ENCODE measurements at places on chromosomes 3 and 15.

DNA sequence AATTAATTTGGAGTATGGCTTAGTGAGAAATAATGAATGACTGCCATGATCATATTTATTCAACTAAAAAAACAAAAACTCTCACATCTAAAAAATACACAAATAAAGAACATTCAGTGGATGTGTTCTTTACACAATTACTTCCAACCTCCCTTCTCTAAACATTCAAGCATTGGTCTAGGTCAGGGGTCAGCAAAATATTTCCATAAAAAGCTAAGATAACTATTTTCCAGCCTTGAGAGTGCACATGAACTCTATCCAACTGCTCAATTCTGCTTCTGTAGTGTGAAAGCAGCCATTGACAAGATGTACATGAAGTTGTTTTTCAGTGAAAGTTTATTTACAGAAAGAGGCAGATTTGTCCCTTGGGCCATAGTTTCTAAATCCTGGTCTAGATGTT is 406.3 kb downstream of the MAGI1 start:
- no peak for DNase-seq

- no peak for DNase-seq
These were observed 1520.6 kb upstream of the CADM2 start for GRCh38 chr3:83438188-83438587.

DNA sequence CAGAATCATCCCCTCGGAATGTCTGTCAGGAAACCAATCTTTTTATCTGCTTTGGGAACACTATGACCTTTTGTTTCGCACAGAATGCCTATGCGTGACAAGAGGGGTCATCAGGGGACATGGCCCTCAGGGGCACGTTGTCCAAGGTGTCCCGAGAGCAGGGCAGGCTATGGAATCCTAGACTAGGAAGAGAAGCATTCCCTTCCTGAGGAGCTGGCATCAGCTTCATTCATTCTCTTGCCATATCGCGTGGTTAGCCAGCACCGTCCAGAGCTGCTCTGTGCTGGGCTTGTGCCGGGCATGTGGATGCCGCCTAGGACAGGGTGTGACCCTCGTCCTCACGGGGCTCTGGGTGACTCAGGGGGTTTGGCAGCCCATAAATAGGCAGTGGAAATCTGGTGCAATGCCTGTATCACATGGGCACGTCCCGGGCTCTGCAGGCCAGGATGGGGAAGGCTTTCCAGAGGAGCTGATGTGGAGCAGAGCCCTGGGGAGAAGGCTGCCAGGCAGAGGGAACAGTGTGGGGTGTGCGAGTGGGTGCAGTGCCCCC is 117.8 kb downstream of the TMEM266 start:
- DNase-seq: no peak

DNA sequence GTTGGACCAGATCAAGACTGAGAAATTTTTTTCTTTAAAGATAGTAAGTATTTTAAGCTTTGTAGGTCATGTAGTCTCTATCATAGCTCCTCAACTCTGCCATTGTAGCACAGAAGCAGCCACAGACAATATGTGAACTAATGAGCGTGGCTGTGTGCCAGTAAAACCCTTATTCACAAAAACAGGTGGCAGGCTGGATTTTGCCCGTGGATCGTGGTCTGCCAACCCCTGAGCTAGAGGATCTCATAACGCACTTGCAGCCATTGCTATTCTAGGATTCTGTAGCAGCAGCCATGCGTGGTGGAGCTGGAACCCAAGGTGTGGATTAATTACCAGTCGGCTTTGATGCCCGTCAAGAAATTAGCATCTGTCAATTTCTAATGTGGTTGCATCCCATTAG is 68.7 kb upstream of the PLXNA1 start:
- no peak for DNase-seq

- no peak for DNase-seq
These were observed 42.2 kb downstream of the PXYLP1 start for GRCh38 chr3:141273700-141274410.

- no peak for DNase-seq
These were observed 145.5 kb downstream of the SMAD6 start for GRCh38 chr15:66847565-66847991.

DNA sequence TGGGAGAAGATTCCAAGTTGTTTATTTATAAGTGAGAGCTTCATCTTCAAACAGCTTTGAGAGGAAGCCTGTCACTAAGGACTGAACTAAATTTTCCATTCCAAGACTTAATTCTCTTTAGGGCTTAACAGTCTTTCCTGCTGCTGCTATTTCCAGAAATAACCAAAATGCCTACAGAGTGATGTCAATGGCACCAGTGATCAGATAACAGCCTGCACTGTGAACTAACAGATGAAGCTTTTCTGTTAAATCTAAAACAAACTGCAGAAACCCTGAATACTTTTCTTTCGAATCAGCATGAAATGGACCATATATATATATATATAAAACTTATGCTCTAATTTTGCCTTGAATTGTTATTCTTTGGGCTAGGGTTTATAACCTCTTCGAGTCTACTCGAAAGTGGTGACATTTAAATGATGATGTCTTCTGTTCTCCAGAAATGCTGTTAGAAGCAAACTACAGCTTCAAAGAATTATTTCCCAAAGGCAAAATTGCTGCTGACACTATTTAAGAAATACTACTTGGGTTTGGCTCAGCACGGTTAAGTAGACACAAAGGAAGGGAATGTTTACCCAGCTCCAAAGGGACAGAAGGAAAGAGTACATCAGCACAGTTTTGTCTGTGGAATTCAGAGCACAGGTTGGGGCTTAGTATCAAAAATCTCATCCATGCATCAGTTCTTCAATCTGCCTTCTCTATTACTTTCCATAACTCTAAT is 238.5 kb upstream of the LRRN1 start:
- peak; percentile 69 for DNase-seq

DNA sequence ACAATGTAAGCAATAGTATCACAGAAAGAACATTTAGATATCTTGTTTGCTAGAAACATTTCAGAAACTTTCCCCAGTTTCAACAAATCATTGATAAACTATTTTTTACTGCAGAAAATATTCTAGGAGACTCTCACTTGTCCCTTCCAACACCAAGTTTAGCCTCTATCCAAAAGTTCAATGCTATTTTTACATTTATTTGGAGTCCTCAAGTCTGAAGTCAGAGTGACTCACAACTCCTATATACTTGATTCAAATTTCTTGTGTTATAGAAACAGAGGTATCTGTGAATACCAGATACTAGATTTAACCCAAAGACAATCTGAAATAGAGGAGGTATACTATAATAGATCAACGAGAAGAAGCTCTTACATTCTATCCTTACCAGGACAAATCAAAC is 49.6 kb downstream of the RFX7 start:
- no peak for DNase-seq

- peak; percentile 36 for DNase-seq
These were observed 170.4 kb upstream of the TMC3 start for GRCh38 chr15:81544385-81544784.

DNA sequence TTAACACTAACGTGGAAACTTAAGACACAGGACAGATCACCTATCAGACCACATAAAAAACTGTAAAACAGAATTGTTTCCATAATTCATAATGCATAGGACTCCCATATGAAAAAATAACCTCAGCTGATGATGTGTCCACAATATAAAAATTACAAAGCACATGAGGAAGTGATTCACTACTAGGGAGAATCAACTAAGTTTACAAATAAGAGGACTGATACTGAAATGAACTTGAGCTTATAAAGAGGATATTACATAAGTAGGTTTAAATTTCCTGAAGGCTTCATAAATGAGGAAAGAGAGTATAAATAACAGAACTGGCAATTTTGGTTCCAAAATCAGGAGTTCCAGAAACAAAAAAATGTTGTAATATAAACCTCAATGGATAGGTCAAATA is 111.9 kb downstream of the SAMMSON start:
- DNase-seq: no peak

DNA sequence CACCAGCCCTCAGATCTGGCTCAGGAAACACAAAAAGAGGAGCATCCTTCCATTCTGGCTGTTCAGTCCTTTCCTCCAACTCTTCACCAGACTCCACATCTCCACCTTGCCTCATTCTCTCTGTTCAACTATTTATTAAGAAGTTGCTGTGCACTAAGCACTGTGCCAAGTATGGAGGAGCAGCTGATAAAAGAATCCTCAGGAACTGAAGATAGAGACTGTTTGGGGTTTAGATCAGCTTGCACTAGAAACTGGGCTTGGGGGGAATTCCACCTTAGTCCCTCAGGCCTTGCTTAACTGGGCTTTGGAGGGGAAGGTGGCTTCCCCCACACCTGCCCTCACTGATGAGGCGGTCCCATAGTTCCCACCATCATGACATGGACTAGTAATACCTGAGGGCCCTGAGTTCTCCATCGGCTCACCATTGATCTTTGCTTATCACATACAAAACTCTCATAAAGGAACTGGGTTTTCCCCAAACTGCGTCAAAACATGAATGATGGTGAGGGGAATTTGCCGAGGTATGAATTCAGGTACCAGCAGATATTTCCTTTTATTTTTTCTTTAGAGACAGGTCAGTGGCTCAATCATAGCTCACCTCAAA is 1.7 kb upstream of the CCR8 start:
- DNase-seq: no peak

DNA sequence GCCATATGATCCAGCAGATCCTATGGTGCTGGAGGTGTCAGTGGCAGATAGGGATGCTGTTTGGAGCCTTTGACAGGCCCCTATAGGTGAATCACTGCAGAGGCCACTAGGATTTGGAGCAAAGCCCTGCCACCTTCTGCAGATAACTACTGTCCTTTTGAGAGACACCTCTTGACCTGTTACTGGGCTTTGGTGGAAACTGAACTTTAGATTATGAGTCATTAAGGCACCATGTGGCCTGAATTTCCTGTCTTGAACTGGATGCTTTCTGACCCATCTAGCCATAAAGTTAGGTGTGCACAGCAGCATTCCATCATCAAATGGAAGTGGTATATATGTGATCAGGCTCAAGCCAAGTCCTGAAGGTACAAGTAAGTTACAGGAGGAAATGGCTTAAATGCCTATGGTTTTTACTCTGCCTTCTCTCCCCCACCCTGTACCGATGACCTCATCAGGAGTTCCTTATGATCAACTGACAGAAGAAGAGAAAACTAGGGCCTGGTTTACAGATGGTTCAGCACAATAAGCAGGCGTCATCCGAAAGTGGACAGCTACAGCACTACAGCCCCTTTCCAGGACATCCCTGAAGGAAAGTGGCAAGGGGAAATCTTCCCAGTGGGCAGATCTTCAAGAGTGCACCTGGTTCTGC is 565.6 kb upstream of the AGTR1 start:
- DNase-seq: no peak

DNA sequence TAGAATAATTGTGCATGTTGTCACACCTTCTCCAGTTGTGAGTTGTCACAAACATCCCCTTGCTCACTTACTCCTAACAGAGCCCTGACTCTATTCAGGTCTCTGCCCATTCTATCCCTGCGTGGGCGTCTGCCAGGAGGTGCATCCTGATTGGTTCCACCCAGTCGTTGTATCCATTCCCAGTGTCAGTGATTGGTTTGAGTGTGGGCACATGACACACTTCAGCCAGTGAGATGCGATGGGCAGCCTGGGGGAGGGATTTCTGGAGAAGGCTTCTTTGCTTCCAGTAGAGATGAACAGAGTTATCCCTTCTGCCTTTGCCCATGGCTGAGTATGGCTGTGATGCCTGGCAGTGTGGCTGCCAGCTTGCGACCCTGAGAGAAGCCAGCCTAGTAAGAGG is 18.7 kb downstream of the PXYLP1 start:
- DNase-seq: no peak

DNA sequence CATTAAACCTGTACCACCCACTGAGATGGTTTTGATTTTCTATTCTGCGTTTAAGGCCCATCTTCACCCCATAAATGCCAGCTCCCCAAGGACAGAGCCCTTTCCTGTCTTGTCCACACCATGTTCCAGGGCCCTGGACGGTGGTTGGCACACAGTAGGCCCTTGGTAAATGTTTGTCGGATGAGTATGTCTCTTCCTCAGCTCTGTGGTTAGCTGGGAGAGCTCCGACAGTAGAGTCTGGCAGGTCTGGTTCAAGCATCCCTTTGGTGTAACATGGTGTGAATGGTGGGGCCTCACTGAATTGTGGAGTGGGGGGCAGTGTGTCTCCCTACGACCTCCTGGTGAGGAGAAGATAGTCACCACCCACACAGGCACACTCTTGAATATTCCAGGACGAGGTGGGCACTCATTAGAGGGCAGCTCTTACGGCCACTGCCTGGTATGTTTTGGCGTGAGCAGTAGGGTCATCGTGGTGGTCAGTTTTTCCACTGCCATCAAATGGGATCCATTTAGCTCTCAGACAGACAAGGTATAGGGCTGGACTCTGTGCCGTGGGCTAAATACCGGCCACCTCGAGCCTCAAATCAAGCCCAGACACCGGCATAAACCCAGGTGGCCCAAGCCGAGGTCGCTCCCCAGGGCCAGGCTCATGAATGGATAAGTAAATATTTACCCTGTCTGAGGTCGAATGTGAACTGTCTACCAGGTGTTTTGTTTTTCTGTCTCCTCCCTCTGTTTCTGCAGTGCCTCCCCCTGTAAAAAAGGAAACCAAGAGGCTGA is 61.3 kb downstream of the SMAD3 start:
- no peak for DNase-seq

GRCh38 chr3:14744556-14744955 is 69.6 kb downstream of the C3orf20 start:
- DNase-seq: no peak

GRCh38 chr3:149717391-149718056 is 34.8 kb downstream of the COMMD2 start:
- DNase-seq: peak; percentile 58

DNA sequence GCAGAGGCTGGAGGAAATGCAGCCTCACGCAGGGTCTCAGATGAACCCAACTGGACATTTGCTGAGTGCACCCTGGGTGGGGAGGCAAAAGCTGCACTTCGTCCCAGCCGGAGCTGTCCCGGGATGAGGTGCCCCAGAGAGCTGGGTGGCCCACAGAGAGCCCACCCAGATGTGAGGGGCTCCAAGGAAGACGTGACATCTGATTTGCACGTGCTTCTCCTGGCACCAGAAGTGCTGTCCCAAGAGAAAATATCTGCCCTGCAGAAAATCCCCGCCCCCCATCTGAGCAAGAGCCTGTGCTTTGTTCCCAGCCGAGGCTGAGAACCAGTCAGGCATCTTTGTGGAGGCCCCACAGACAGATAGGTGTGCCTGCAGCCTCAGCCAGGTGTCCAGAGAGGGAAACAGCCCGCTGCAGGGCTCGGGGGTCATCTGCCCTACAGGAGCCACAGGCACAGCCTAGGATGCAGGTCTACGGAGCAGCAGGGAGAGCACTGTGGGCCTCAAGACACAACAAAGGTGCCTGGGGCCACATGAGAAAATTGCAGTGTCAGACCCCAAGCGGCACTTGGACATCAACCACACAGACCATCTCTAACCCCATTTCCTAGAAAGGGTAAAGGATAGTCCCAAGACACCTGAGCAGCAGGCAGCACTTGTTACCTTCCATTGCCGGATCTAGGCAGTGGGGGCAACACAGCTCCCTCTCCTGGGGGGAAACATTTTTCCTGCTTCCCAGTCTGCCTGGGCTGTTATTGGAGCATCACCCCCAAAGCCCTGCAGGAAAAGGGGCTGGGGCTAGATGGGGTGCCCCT is 5.8 kb downstream of the TMIE start:
- no peak for DNase-seq

GRCh38 chr15:69784798-69785566 is 312.7 kb downstream of the TLE3 start:
- DNase-seq: peak; percentile 11

- peak; percentile 33 for DNase-seq
These were observed 40.1 kb downstream of the SETMAR start for GRCh38 chr3:4343258-4343657.

- no peak for DNase-seq
These were observed 124.2 kb upstream of the ABI3BP start for GRCh38 chr3:101117465-101117864.

Measured in muscle of back (tissue), 13 donors.